ENCODE measurements at places on chromosomes 5 and 9. TPM values are rescaled to one million over a fixed set of nuclear protein-coding genes. Genes with fewer than 3 reads are reported as not detected.

Gene SLC34A3
- 0.06 TPM for total RNA-seq

Gene UIMC1
- 27.7 TPM for total RNA-seq

Gene C5orf46
- total RNA-seq: 0.66 TPM

Gene VCAN
- 3,471 TPM for total RNA-seq

Gene GHR
- total RNA-seq: 3.6 TPM

Gene ARHGEF39
- total RNA-seq: 0.44 TPM

Gene GPR21
- 0.87 TPM for total RNA-seq

Gene ADAMTS12
- 5.3 TPM for total RNA-seq

Gene CDKN2A
- total RNA-seq: 10.7 TPM

Gene SLC6A18
- total RNA-seq: not detected

Gene C7
- total RNA-seq: 15.2 TPM

Gene ACOT12
- not detected for total RNA-seq

Gene OLFM1
- 0.44 TPM for total RNA-seq

Gene TMEM252
- total RNA-seq: not detected

Gene IL3
- not detected for total RNA-seq

Gene NADK2
- 20.1 TPM for total RNA-seq

Gene ST8SIA4
- 0.26 TPM for total RNA-seq

Gene ABLIM3
- total RNA-seq: 16.7 TPM

Gene C1QTNF2
- 3.9 TPM for total RNA-seq

Gene KIAA1958
- 0.66 TPM for total RNA-seq

Gene SLC45A2
- total RNA-seq: 0.19 TPM

Gene FOXI1
- total RNA-seq: not detected

Gene PCDHGA10
- 7.5 TPM for total RNA-seq

Gene PCDHGB2
- 5.9 TPM for total RNA-seq

Gene PHYHD1
- total RNA-seq: 5.7 TPM

Gene MAN2A1
- 32.5 TPM for total RNA-seq

Gene C9
- total RNA-seq: 0.25 TPM

Gene RAI14
- 89.8 TPM for total RNA-seq

Gene PCBD2
- total RNA-seq: 5.9 TPM

Gene TMEM250
- 42.3 TPM for total RNA-seq

Gene MARCHF6
- total RNA-seq: 66.5 TPM

Gene RAPGEF6
- total RNA-seq: 27.6 TPM

Gene SGCD
- 16.9 TPM for total RNA-seq

Gene PLCXD3
- 0.53 TPM for total RNA-seq

Gene LPAR1
- total RNA-seq: 39.8 TPM

Gene PTPA
- total RNA-seq: 176 TPM

Gene PDE6A
- not detected for total RNA-seq

Gene FOXD4
- 0.06 TPM for total RNA-seq

Gene INSYN2B
- total RNA-seq: 1.4 TPM

Gene FBXO10
- total RNA-seq: 9.5 TPM

Gene LCP2
- not detected for total RNA-seq

Gene CDX1
- 0.12 TPM for total RNA-seq

Gene RARS1
- total RNA-seq: 147 TPM

Gene BAAT
- total RNA-seq: not detected

Gene FGF10
- 3.0 TPM for total RNA-seq

Gene CDC25C
- total RNA-seq: 3.0 TPM

Gene MSMP
- 0.31 TPM for total RNA-seq

Gene TARS1
- total RNA-seq: 216 TPM

Gene CRB2
- total RNA-seq: not detected

Gene DBH
- not detected for total RNA-seq

Gene FAM151B
- 9.8 TPM for total RNA-seq

Gene DNAJC21
- 41.5 TPM for total RNA-seq

Gene FAM163B
- total RNA-seq: not detected
